ENCODE measurements at places on chromosomes 1 and 21.

DNA sequence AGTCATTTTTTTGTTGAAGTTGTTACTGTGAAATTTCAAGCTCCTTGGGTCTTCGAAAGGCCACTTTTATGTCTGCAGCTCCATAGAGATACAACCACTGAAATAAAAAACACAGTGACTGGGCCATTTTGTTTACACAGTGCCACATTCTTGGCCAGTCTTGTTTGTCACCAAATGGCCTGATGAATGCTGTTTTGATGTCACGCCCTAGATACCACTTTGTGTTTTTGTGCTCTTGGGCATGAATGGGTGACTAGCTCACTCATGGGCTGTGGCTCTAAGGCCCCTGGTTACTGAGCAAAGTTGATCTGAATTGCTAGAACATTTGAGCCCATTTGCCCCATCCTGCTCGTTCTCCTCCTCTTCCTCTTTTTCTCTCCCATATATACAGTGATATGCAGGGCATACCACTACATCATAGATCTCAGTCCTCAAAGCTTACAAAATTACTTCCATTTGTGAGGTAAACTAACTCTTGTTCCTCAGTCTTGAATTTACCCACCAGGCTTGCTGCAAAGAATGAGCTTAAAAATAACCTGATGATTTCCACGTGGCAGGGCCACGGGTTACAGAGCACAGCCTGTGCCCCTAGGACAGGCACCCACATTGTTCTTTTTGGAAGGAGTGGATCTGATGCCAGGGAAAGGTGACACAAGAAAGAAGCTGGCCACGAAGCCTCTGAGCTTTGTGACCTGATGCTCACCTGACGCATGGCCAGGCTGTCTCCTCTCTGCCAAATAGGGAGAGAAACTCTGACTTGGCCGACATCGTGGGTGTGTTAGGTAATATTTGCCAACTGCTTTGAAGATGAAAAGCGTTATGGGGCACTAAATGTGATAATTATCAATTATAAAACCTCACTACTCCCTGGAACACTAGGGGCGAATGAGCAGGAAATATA, 92.4 kb downstream of the RUNX1 start:
- no peak for DNase-seq

DNA sequence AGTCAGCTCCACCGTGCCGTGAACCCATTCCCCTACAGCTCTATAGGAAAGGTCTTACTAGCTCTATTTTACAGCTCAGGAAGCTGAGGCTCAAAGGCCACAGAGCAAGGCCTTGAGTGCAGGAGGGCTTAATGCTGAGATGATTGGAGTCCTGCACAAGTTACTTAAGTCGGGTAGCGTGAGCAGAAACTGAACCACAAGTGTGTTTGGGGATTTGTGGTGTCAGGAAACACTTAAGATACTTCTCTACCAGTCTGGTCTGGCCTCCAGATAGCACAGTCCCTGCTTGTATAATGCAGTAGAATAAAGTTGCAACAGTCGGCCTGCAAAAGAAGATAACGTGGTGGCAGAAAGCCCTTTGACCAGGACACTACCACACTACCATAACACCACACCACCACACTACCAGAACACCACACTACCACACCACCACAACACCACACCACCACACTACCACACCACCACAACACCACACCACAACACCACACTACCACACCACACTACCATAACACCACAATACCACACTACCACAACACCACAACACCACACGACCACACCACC, 118.1 kb downstream of the SPSB1 start:
- peak; percentile 68 for DNase-seq

- DNase-seq: no peak
These were observed 966.8 kb downstream of the BRINP3 start for GRCh38 chr1:189510827-189511226.

- DNase-seq: no peak
These were observed 1.9 kb downstream of the TMPRSS2 start for GRCh38 chr21:41506005-41506594.

DNA sequence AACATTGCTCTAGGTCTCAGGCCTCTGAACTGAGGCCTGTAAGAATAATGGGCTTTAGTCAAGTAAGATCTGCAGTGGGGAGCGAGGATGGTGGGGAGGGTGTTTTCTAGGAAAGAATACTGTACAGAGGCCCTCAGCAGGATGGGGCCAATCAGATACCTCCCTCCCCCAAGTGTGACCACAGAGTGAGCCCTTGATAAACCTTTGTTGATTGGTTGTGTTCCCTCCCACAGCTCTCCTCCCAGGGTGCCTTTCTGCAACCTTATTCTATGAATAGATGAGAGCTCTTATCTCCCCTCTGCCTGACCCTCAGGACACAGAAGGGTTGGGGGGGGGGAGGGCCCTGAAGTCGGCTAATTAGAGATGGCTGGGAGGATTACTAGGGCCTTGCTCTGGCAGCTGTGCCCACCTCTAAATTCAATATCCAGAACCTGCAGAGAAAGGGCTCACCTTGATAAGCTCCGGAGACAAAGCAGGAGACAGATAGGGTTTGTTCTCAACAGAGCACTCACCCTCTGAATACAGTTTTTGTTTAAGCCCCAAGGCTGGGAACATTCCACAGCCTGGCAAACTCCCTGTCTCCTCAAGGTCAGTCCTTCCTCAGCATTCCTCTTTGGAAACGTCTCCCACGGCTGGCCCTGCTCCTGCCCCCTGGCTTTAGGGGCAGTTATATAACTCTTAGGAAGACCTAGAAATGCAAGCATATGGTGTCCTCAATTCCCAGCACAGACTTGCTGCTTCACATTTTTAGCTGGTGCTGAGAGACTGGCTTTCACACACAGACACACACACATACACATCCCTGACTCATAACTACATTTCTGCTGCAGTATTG, 42.9 kb downstream of the ATP1A1 start:
- no peak for DNase-seq

DNA sequence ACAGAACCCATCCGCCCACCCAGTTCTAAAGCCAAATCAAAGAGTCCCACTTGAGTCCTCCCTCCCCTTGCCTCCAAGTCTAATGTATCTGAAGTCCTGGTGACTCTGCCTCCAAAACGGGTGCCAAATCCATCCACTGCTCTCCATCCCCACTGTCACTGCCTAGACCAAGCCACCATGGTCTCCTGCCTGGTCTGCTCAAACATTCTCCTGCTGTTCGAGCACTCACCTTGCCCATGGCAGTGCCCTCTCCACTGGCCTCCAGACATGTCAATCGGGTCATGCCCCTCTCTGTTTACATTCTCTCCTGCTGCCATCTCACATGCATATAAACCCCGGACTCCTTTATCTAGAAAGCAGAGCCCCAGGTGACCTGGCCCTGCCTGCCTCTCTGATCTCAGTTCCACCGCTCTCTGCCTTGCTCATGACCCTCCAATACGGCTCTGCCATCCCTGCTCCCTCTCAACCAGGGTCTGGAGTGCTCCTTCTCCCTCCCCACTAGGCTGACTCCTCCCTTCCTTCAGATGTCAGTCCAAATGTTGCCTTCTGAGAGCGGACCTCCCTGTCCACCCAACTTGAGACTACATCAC, 32.1 kb upstream of the MX1 start:
- DNase-seq: no peak

- DNase-seq: peak; percentile 81
These were observed 365.7 kb upstream of the USP24 start for GRCh38 chr1:55580845-55581332.

- DNase-seq: no peak
These were observed 195.6 kb downstream of the APP start for GRCh38 chr21:25974964-25975363.

DNA sequence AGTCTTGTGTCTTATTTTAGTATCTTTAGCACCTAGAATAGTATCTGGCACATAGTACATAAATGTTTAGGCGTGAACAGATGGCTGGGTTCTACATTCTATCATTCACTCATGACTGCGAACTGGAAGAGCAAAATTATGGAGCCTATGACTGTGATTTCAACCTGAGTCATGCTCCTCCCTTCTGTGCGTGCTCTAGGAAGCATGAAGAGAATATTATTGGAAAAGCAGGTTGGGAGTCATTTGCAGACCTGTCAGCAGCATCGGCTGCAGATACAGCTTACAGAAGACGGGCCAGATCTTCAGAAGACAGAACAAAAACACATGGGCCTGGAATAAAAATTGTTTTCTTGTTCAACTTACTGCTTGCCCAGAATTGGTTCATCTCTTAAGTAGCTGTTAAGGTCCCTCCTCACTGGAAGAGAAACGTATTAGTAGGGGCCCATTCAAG, 344.0 kb upstream of the USP24 start:
- no peak for DNase-seq

- DNase-seq: no peak
These were observed 92.6 kb upstream of the BEND5 start for GRCh38 chr1:48869116-48869893.

DNA sequence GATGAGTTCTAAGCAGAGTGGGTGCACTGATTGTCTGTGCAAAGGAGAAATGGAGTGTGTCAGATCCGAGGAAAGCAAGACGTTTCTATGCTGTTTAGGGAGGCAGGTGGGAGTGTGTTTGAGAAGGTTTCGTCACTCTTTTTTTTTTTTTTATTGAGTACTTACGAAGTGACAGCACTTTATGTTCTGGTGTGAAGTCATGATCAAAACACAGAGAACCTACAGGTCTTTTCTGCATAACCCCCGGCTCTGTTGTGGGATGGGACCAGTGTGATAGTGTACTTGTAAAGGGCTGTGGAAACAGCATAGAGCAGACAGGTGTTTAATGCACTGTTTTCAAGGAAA, 26.7 kb downstream of the MIA3 start:
- no peak for DNase-seq

DNA sequence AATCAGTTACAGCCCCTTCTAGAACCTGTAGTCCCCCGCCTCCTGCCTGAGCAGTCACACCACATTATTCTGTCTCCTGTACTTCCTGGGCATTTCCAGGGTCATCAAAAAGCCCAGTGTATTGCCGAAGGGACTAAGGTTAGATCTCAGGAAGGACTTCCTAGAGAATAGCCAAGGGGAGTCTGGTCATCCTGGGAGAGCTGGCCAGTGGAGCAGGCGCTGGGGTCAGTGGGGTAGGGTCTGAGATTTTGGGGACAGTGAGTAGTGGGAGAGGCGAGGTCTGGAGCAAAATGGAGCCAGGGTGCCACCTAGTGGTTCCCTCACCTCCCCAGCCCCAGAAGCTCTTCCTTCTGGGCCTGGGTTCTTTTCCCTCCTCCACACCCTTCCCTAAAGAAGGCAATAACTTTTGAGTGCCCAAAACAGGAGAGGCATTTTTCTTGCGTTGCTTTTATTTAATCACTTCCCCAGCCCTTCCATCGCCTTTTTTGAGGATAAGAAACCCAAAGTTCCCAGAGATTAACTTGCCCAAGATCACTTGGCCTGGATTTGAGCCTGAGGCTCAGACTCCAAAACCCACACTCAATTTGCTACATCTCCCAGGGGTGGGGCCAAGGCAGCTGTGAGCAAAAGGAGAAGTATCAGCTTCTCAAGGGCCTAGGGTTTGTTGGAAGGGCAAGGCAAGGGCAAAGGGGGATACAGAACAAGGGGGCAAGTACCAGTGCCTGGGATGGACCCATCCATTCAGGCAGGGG, 7.3 kb upstream of the PMVK start:
- DNase-seq: no peak

GRCh38 chr1:112754116-112754628, 39.0 kb upstream of the PPM1J start:
- DNase-seq: no peak

GRCh38 chr21:29029524-29029923, 5.1 kb downstream of the USP16 start:
- no peak for DNase-seq

DNA sequence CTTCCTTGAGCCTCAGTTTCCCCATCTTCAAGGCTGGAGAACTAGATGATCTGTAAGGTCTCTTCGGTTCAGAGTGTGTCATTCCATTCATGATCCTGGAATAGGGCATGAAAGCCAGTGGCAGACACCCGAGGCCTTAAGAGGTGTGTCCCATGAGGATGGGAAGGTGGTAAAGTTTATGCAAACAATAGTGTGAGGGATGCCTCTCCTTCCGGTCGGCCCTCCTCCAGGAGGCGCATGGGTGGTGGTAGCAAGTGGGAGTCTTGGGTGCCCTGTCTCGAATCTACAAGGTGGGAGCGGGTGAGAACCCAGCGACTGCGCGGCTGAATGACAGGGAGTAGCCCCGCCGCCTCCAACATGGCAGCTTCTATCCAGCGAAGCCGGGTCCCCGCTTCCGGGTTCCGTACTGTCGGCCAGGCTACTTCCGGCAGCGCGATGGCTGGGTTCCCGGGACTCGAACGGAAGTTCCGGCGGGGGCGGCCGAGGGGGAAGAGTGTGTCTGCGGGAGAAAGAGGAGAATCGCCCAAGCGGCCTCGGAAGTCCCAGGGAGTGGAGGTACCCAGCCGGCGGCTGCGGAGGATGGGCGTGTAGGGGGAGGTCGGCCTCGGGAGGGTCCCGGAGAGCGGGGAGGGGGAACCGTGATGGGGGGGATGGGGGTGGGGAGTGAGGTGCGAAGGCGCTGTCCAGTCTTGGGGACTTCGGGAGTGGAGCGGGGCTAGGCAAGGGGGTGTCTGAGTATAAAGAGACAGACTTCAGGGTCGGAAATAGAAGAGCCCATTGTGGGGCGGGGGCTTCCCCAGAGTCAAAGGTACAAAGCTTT, at the start of gene LYPLA2:
TSS of gene LYPLA2 (plus strand) at position 450 of the 820 bp plus-strand sequence. CDS start 1,538 bp downstream, outside the sequence.
- peak; percentile 91 for DNase-seq

DNA sequence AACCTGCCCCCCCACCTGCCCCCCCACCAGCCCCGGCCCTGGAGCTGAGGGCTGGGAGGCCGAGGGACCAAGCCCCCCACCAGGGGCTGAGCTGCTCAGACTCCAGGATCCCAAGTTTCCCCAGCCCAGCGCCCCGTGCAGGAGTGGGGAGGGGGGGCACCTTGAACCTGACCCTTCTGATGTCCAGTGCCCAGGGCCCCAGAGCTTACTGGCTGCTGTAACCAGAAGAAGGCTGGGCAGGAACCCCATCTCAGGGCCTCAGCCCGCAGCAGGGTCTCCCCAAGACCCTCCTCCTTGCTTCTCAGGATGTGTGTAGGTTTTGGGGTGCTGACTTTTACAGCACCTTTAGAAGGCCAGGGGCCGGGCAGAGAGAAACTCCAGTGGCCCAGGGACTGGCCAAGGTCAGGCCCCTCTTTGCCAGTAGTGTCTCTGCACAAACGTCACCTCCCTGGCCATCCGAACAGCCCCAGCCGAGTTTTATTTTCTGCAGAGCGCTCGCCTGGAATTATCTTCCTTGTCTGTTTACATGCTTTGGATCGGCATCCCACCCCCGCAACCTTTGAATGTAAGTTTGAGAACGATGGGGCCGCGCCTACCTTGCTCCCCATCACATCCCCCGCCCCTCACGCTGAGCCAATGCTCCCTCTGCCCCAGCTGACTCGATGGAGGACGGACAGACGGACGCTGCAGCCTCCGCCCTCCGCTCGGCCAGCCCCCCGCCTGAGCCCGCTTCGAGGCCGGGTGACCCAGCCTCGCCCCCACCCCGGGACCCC, 70.1 kb upstream of the CASZ1 start:
- peak; percentile 10 for DNase-seq
